ENCODE measurements at places on chromosomes 3 and 15.

DNA sequence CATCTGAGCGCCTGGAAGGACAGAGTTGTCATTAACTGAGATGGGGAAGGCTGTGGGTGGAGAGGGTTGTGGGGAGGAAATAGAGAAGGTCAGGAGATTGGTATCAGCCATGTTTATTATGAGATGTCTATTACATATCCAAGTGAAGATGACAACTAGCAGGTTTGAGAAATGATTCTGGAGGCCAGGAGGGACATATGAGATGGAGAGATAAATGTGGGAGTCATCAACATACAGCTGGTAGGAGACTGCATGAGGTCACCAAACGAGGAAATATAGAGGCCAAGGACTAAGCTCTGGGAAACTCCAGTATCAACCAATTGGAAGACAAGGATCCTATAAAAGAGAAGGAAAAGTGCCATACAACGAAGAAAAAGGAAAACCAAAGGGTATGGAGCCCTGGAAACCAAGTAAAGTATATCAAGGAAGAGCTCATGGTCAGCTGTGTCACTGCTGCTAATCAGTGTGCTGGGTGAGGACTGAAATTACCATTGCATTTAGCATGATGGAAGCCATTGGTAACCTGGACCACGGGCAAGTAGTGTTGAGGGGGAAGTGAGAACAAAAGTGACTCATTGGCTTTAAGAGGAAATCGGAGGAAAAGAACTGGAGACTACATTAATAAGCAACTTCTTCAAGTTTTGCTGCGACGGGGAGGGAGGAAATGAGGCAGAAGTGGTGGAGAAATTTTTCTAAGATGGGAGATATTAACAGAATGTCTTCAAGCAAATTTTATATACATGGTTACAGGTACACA, 14.0 kb upstream of the UACA start:
- DNase-seq = peak; percentile 57

- DNase-seq = peak; percentile 70
Observed at GRCh38 chr15:51382787-51383186, 41.3 kb downstream of the GLDN start.

DNA sequence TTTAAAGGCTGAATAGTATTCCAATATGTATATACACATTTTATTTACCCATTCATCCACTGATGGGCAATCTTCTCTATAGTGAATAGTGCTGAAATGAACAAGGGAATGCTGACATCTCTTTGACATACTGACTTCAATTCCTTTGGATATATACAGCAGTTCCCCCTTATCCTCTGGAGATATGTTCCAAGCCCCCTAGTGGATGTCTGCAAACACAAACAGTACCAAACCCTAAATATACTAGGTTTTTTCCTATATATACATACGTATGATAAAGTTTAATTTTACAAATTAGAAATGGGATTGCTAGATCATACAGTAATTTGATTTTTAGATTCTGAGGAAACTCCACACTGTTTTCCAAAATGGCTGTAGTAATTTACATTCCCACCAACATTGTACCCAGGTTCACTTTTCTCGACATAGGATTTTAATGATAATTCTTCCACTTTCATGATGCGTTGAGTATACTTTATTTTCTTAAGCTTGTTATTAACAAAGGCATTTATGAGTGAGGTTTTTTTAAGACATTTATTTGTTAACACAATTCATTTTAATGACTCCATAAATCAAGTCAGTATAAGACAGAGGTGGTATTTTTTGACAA, 38.2 kb downstream of the VPS13C start:
- no peak for DNase-seq

- no peak for DNase-seq
Observed at GRCh38 chr3:49533786-49534519, 20.3 kb upstream of the BSN start.

GRCh38 chr3:185420762-185421161, 57.8 kb downstream of the MAP3K13 start:
- DNase-seq = peak; percentile 27

DNA sequence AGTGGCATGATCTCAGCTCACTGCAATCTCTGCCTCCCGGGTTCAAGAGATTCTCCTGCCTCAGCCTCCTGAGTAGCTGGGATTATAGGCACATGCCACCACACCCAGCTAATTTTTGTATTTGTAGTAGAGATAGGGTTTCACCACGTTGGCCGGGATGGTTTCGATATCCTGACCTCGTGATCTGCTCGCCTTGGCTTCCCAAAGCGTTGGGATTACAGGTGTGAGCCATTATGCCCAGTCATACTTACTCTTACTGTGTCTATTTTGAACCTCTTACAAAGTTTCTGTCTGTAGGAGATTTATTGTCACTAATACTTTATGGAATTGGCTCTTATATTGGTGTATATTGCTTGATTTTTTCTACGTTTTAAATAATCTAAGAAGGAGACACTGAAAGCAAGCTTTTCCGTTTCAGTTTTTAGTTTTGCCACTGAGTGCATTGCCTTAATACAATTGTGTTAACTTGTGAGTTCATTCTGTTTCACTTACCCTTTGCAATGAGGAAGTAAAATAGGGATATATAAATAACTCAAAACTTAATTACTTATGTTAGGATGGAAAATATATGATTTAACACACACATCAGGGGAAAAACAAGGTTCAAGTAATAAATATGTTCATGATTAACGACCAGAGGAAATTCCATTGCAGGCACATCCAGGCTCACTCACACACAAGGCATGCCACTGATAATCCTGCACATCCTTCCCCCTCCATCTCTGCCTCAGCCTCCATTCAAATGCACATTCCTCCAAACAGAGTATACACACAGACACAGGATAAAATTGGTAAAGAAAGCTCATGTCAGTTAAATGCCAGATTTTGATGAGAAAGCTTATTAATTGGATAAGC, 279.3 kb upstream of the RASGRP1 start:
- peak; percentile 67 for DNase-seq

GRCh38 chr3:138197058-138197457, 10.0 kb downstream of the ARMC8 start:
- peak; percentile 46 for DNase-seq

DNA sequence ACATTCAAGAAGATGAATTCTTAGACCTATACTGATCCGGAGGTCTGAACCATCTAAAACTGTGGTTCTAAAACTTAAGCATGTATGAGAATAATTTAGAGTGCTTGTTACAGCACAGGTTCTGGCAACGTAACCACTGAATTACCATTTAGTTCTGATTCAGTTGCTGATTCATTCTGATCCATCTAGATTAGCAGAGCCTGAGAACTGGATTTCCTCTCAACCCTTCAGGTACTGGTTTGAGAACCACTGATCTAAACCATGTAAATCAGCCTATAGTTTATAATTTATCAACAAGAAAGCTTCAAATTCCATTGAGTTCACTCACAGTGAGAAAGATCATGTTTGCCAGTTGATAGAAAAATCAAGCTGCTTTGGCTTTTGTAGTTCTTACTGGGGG, 1001.1 kb upstream of the EPHA6 start:
- no peak for DNase-seq

DNA sequence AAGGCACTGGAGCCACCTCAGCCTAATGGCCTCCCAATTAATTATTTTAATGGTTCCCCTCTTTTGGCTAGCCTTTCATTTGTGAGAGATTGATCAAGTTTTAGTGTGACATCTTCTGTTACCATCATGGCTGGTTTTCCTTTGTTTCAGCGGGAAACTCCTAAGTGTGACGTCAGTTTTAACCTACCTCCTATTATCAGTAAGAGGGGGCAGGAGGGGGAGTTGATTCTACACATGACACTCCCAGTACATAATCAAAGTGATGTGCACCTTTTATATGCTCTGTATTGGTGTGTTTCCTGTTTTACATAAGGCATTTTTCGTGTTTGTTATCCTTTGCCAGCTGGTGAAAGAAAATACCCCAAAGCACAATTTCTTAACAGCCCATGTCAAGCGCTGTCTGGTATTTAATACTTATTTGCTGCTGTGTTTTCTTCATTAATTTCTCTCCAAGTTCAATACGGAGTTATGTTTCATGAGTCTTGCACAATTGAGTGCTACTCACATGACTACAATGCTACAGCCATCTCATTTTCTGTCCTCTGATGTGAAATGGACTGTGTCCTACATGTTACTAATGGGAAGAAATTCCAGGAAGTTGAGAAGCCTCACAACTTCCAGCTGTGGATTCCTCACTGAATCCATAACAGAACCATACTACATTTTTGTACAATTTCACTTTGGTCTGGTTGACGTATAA, 52.2 kb upstream of the POLR2M start:
- peak; percentile 67 for DNase-seq

DNA sequence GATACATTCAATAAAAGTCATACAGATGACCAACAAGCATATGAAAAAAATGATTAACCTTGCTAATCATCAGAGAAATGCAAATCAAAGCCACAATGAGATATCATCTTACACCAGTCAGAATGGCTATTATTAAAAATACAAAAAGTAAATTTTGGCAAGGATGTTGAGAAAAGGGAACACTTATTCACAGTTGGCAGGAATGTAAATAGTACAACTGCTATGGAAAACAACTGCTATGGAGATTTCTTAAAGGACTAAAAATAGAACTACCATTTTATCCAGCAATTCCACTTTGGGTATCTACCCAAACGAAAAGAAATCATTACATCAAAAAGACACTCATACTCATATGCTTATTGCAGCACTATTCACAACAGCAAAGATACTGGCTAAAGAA, 1121.8 kb downstream of the TBL1XR1 start:
- no peak for DNase-seq

- peak; percentile 15 for DNase-seq
Observed at GRCh38 chr3:193863657-193864357, 270.8 kb downstream of the OPA1 start.

- no peak for DNase-seq
Observed at GRCh38 chr3:61438253-61439121, 122.9 kb upstream of the PTPRG start.

DNA sequence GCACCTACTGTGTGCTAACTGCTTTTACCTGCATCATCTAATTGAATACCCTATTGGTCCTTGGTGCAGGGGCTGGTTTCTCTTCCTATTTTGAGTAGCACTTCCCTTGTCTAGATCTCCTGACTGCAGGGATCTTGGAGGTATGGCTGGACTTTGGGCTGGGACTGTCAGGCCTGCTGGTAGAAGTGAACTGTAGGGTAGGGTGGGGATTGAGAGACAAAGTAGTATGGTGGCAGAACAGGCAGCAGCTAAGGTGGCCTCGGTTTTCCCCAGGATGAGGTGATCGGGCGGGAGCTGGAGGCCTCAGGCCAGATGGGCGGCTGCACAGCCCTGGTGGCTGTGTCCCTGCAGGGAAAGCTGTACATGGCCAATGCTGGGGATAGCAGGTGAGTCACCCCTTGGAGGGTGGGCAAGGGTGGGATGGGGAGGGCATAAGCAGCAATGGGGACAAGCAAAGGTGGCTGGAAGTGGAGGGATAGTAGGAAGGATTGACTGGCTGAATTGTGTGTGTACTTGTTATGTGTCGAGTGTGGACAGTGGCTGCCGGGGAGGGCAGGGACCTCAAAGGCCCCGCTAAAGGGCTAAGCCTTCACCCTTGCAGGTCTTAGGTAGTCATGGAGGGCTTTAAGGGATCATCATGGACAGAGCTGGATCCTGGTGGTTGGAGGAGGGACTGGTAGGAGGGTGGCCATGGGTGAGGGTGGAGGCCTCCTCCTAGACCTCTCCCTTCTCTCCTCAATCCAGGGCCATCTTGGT, 2.0 kb downstream of the PPM1M start:
- no peak for DNase-seq

DNA sequence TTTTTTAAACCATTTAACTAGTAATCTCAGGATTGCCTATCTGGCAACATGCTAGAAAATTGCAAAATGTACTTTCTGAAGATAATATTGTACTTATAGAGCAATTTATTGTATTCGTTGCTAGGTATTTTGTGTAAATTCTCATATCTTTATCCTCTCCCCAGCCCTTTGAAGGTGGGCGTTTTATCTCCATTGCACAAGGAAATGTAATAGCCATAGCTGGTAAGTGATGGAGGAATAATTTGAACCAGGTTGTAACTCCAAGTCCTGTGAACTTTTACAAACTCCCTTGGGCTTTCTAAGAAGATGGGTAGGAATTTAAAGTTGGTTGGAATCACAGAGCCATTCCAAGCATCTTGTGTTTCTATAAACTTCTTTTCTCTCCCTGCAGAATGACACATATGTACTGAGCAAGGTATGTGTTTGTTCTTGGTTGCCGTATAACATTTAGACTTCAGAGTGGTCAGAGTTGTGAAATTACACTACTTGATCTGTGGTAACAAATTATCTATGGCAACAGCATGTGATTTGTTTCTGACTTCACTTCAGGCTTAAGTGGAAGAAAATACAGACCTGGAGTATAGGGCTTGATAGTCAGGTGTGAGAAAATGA, 170.9 kb downstream of the AKAP13 start:
- peak; percentile 65 for DNase-seq

Data from cardiac fibroblast (primary cell).